ENCODE measurements at places on chromosomes 12 and 14.

DNA sequence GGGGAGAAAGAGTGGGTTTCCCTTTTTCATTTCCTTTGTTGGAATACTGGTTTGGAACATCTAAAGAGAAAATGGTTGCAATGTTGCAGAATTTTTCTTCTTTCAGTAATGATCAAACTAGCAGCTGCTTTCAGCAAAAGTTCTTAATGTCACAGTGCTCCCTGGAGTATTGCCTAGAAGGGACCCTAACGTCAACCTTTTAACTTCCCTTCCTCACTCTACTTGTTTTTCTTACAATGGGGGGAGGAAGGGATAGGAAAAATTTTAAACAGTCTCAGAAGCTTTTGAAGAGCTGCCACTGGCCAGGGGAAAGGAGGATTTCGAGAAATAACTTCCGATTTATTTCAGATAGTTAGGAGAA lies 521.8 kb downstream of the MED13L start:
- no peak for DNase-seq

GRCh38 chr12:131333136-131333535 lies 377.8 kb upstream of the SFSWAP start:
- no peak for DNase-seq

DNA sequence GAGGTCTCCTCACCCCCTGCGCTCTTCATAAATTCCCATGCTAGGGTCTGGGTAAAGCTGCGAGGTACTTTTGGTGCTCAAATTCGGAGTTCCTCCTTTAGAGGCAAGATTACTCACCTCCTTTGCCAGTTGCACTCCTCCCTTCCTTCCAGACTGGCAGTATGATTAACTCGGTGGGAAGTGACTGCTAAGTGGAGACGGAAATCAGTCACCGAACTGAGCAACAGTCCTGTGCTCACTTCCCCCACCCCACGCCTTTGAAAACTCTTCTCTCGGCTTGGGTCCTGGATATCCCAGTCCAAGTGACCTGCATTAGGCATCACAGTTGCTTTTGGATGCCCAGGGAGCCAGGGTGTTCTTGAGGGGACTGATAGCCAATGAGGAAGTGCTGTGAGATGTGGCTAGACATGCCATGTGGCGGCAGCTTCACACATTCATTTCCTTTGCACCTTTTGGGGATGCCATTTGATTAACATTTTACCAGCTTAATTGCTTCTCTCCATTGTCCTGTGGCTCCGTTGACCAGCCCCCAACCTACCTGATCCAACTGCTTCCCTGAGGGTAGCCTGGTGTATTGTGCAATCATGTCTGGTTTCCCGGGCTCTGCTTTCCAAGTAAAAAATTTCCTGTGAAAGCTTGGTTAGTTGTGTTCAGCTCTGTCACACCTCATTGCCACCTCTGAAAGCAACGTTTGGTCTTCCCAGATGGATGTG lies 840 bp downstream of the PNP start:
- peak; percentile 41 for DNase-seq

- no peak for DNase-seq
Observed at GRCh38 chr12:96368233-96368632, 32.0 kb downstream of the CDK17 start.

DNA sequence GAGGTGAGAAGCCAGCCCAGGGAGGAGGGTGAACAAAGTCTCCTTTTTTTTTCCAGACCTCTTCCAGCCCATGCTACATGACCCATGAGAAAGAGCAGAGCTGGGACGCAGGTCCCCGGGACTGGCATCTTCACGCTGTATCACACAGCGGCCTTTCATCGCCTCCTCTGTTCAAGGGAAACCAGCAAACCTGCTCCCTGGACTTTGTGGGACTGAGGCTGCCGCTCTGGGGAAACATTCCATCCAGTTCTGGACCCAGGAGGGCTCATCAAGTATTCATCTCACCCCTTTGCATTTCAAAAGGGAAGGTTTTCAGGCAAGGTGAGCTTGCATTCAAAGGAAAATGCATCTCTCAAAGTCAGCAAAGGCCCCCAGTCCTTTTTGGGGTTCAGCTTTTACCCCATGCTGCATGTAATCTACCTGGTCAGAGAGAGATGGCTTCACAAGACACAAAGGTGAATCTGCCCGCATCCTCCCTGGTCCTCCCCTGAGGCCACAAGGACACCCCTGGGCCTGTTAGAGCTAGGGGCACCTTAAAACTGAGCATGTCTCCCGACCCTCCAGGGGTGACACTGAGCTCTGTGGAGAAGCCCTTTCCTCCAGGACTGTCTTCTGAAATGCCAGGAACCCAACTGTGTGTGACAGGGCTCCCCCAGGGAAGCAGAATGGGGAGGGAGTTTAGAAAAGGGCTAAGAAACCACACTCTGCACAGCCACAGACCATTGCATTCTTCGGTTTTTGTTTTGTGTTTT lies 21.2 kb upstream of the MEG3 start:
- no peak for DNase-seq

DNA sequence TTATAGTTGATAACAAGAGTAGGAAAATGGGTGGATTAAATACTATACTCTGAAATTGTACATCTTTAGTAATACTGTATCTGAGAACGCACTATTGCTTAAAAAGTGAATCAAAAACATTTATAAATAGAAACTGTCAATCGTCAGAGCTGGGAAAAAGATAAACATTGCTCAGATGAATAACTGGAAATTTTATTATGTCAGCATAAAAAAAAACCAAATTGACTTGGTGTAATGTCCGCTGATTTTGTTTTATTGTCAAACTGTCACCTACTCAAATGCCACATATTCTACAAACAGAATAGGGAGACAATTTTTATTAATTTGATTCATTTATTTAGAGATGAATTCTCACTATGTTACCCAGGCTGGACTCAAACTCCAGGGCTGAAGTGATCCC lies 109.3 kb upstream of the TMTC1 start:
- DNase-seq, result no peak

- no peak for DNase-seq
Observed at GRCh38 chr12:96015672-96016071, 19.5 kb upstream of the HAL start.

DNA sequence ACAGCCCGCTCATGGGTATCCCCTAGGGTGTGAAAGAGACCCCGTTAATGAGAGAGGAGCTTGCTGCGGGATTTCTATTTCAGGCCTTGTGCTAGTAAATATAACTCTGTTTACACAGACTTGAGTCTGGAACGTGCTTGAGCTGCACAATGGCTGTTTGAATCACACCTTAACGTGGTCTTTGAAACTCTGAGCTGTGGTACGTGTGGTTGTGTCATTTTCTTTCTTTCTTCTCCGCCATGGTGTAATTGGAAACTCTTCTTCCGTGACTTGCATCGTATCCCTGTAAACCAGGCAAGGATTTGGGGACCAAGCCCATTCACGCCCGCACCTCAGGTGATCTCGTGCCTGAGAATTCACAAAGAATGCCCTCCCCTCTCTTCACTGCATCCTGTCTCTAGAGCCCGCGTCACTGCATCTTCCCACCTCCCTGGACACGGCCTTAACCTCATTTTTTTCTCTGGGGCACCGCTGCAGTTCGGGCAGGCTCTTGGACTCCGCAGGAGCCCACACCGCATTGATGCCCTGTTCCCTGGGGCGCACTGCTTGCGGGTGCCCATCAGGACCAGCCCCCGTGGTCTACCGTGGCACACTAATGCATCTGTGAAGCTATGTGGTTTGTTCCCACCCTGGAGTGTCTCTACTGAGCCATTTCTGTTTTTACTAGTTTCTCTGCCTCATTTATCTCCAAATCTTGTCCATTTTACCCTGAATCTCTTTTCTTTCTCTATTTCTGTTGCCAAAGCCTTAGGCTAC lies 78.4 kb upstream of the PARP11 start:
- no peak for DNase-seq

- no peak for DNase-seq
Observed at GRCh38 chr12:3571724-3572123, 80.7 kb downstream of the PRMT8 start.

GRCh38 chr12:42162193-42162592 lies 17.5 kb upstream of the GXYLT1 start:
- DNase-seq, result no peak

DNA sequence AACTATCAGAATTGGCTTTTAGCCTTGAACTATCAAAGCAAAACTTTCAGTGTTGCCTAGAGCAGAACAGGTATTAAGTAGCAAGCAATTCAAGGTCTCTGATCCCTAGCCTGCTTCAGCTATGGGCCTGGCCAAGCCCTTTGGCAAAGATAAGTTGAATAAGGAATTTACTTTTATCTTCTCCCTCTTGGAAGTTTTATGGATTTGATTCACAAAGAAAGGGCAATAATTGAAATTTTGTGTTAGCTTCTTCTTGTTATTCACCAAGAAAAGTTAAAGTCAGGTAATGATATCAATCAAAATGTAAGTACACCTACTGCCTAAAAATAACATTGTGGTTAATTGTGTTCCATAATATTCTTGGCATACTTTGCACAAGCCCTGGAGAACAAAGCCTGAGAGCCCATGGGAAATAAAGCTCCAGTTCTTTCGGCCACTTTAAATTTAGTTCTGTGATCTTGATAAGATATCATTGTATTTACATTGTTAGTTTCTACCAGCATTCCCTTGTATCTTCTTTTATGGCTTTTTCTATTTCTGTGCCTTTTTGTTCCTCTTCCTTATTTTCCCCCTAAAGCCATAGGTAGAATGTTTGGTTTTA lies 158.0 kb downstream of the RAD51B start:
- no peak for DNase-seq

GRCh38 chr12:89787763-89788162 lies 79.1 kb upstream of the ATP2B1 start:
- no peak for DNase-seq

Data from GM12864 (cell line).